RKO (cell line): ENCODE measurements at places on chromosomes 1 and 21.

DNA sequence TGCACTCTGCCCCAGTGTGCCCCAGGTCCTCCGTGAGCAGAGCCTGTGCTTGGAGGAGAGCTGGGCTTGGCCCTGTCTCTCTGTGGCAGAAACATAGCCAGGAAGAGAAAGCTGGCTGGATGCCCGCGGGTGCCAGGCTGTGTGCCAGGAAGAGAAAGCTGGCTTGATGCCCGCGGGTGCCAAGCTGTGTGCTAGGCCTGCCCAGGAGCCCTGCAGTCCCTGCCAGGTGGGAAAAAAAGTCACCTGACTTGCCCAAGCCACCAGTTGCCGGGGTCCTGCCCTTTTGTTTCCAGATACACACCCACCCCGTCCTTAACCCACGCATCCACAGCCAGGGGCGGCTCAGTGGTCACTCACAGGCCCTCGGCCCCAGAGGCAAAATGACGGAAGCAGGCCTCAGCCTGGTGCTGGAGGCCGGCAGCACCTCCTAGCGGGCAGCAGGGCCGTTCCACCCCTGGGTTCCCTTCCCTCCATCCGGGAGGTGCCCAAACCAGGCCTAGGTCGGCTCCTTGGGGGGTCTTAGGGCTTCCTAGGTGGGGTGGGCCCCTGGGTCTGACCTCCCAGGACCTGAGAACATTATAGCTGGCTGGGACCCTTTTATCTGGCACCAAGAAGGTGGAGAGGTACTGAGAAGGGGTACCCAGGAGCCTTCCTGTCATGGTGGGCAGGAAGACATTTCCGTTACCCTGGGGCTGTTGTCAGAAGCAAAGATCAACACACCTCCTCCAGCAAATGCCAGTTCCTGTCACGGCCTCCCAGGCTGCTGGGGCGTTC is 9.1 kb downstream of the ITGB2 start:
- DNase-seq = no peak

GRCh38 chr1:63593886-63594605 is 835 bp downstream of the PGM1 start:
- DNase-seq = peak; percentile 64

- DNase-seq = no peak
Observed at GRCh38 chr1:240801442-240801841, 189.5 kb upstream of the GREM2 start.

- DNase-seq = no peak
Observed at GRCh38 chr1:3774276-3774945, 1.9 kb downstream of the SMIM1 start.

GRCh38 chr21:32770871-32771523 is 558 bp downstream of the PAXBP1 start:
- DNase-seq = peak; percentile 56

- DNase-seq = no peak
Observed at GRCh38 chr1:170273291-170274130, 127.8 kb downstream of the NTMT2 start.

DNA sequence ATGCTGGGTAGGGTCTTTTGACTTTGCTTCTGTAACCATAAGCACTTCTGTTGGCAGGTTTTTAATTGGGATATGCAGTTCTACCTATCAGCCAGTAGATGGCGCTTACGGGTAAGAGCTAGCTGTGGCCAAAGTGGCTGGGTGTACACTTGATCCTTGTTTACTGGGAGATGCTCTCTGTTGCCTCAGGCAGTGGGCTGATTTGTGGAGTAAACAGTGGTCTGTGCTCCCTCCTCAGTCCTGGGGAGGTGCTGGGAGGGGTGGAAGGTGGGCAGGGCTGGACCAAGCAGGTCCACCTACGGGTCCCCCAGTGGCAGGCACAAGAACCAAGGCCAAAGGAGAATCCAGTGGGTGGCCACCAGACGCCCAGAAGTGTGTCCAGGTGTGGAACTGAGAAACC is 43.4 kb downstream of the RALGPS2 start:
- peak; percentile 35 for DNase-seq

- no peak for DNase-seq
Observed at GRCh38 chr21:38869946-38870345, 64.2 kb downstream of the ETS2 start.

- DNase-seq = no peak
Observed at GRCh38 chr1:156925154-156926010, 5.0 kb downstream of the LRRC71 start.

DNA sequence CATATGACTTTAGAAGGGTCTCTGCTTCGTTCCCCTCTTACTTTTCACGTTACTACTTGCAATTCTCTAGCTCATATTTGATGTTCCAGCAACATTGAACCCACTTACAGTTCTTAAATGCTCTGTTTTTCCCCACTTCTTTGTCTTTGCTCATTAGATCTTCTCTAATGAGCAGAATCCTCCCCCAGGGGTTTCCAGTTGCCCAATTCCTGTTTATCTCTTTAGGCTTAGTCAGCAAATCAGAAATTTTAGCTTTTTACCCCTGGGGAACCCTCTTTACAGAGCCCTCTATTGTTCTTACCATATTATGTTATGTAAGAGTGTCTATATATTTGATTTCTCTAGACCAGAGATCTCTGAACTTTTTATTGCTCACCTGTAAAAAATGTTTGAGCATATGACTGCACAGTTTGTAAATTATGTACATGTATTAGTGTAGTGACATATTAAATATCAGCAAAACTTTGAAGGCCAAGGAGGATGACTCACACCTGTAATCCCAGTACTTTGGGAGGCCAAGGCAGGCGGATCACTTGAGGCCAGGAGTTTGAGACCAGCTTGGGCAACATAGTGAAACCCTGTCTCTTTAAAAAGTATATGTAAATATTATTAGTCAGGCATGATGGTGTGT is 71.4 kb downstream of the FNBP1L start:
- no peak for DNase-seq

- DNase-seq = no peak
Observed at GRCh38 chr1:203140743-203141520, 13.4 kb downstream of the ADORA1 start.

- no peak for DNase-seq
Observed at GRCh38 chr1:23997812-23998211, 17.7 kb upstream of the SRSF10 start.

DNA sequence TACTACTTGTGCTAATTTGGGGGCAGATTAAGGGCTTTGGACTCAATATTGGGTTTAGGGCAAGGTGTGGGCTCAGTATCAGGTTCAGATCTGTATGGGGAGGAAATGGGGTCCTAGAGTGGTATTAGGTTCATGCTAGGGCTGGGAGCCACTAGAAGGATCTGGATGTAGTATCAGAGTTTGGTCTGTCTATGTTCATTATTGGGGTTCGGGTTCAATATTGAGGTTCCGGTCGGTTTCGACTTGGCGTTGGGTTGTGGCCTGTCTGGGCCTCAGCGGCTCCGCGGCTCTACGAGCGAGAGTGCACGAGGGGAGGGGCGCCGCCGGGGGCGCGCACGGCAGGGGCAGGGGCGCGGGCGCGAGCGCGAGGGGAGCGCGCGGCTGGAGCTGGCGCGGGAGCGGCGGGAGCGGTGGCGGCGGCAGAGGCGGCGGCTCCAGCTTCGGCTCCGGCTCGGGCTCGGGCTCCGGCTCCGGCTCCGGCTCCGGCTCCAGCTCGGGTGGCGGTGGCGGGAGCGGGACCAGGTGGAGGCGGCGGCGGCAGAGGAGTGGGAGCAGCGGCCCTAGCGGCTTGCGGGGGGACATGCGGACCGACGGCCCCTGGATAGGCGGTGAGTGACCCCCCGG is at the start of gene PTPRF:
Gene PTPRF, plus strand, starts transcription at position 401 of the 624 bp plus-strand sequence. CDS start 14,193 bp downstream, outside the sequence.
- peak; percentile 68 for DNase-seq

DNA sequence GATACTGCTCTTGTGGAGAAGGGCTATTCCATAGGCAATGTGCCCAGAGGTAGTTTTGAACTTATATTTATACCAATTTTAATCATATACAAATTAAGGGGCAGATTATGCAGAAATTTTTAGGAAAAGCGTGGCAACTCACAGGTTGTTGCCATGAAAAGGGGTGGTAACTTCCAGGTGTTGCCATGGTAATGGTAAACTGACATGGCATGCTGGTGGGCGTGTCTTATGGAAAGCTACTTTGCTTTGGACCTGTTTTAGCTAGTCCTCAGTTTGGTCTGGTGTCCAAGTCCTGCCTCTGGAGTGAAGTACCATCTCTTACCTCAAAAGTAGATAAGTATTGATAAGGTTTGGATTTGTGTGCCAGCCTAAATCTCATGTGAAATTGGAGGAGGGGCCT is 7.9 kb upstream of the IL23R start:
- no peak for DNase-seq

DNA sequence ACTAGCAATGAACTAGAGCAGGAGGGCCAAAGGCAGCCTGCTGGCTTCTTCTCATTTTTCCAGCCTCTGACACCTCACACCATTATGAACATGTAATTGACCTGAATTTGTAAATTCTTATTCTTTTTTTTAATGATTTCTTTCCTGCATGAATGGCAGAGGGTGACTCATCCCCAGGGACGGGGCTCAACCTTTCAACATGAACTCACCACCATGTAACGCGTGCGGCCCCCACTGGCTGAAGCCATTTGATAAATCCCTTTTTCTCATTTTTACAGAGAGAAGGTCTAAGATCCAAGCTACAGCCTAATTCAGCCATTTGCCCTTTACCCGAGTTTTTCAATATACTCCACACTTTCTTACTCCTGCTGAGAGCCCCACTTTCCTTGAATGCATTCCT is 9.3 kb upstream of the ETS2 start:
- no peak for DNase-seq

GRCh38 chr1:44390277-44390676 is 14.8 kb upstream of the RNF220 start:
- no peak for DNase-seq

- no peak for DNase-seq
Observed at GRCh38 chr1:156480411-156481192, 20.0 kb downstream of the MEF2D start.

- DNase-seq = no peak
Observed at GRCh38 chr1:47441450-47442106, 3.7 kb downstream of the FOXD2 start.
